ENCODE measurements at places on chromosomes 6 and 20.

DNA sequence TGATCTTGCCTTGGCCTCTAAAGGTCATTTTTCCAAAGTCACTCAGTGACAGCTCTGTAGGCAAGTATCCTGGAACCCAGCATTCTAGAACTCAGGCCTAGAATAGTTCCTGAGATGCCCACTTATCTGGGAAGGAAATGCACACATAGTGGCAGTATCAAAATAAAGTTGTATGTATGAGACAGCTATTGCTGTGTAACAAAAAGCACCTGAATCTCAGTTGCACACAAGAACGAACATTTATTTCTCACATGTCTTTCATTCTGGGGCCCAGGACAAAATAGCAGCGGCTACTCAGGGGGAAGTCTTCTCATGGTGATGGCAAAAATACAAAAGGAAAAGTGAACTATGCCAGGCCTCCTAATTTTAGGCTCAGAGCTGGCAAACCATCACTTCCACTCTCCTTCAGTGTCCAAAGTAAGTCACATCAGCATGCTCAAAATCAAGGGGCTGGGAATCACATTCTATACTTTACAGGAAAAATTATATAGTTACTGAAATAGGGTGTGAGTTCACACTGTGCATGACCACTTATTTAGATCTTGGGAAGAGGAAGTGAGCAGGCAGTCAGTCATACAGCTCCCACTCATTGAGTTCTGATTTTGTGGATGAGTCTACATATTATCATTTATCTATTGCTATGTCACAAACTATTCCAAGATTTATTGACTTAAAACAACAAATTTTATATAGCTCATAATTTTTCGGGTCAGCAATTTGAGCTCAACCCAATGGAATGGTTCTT, 133.7 kb upstream of the RIN2 start:
- DNase-seq, result no peak

DNA sequence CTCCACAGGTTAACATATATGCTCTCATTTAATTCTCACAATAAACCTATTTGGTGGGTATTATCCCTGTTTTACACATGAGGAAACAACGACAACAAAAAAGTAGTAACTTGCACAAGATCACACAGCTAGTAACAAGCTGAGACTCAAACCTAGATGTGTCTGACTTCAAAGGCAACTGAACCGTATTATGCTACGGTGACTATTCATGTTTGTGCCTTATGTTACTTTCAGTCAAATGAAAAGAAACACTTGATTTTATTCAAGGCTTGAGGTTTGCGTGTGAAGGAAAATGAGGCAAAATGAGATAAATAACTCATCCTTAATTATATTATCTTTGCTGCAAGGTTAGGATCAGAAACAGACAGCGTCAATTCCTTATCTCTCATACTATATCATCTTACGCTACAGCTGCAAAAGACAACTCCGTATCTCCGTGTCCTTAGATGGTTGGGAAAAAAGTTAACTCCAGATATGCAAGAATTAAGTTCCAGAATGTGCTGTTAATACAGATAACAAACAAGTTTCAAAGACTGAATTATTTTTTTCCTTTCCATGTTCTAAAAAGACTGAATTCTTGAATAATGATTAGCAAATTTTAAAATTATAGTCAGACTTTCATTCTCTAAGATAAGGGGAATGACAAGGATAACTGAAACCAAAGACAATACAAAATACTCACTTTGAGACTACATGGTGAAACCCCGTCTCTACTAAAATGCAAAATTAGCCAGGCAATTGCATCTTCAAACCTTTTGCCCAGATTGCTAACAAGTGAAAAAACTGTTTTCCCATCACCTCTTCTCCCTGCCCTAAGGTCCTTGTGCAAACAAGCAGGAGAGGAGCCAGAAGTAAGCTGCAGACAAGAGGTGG, 27.8 kb downstream of the STAU1 start:
- DNase-seq, result no peak

DNA sequence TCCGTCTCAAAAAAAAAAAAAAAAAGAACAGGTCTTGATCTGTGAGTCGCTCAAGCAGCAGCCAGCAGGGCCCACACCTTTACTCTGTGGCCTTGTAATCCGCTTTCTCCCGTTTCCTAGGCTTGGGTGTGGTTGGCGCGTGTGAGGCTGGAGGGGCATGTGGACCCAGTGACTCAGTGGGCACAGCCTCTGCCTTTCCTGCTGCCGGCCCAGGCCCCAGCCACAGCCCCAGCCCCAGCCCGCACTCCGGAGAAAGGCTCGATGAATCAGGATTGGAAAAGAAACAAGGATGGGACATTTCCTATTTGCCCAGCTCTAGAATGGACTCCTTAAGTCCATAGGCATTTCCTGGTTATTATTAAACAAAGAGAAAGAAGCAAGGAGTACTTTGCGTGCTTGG, 4.3 kb downstream of the BHLHE23 start:
- DNase-seq, result no peak

DNA sequence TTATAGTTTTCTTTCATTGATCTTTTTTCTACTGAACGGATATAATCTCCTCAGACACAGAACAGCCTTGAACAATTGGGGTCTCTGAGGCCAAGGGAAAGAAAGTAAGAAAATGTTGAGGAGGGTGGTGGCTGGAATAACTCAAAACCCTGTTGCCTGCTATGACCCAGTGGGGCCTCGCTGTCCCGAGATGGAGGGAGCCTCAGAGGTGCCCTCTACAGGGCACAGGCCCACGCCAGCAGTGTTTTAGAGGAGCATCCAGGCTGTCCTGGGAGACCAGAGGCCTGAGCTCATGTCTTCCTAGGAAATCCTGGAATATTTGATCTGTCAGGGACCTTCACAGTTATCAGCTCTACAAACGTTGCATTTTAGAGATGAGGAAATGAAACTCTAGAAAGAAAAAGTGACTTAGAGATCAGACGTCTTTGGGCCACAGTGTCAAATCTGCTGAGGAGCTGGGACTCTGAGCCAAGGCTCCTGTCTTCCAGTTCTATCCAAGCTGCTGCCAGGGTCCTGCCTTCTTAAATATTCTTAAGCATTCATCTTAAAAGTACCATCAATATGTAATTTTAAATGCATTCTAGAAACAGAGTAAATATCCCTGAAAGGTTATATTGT, 26.3 kb downstream of the ALDH5A1 start:
- no peak for DNase-seq

DNA sequence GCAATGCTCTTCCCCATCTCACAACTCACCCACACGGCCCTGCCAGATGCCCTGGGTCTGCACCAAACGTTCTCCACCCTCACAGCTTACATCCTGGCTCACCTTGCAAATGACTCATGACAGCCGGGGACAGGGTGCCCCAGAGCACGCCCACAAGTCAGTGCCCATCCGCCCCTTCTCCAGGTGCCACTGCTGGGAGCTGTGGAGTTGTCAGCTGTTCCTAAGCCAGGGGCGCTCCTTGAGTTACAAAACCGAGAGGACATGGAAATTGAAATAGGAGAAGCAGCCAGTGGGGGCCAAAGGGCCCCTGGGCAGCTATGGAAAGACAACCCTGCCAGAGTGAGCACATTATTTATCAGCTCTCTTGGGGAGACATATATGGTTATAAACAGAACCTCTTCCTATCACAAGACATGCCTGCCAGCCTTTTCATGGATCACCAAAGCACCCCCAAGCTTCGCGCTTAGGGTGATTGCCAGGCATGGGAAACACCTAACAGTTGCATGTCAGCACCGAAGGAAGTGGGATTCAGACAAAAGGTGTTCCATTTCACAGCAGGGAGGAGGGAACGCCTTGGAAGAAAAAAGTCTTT, 236.8 kb downstream of the LY86 start:
- DNase-seq, result no peak

DNA sequence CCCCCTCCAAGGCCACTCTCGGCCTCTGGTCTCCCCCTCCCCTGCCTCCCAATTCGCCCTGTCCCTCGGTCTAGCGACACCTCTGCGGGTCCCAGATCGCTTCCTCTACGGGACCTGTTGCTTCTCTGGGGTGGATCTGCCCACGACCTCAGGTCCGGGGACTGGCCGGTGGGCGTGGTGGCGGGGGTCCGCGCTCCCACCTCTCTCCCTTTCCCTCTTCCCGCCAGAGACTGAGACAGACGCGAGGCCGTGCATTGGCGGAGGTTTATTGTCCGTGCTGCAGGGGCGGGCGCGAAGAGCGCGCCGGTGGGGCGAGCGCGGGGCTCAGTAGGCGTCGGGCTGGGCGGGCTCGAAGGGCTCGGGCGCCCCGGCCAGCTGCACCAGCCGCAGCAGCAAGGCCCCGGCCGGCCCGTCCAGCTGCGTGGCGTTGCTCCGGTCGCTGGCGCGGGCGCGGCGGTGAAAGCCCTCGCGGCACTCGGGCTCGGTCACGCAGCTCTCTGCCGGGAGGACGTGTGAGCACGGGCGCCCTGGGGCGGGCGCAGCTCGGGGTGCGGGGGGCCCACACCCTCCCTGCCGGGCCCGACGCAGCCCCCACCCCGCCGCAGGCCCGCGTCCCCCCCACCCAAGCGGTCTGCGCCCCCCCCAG, 2.1 kb downstream of the AVP start:
- no peak for DNase-seq

- DNase-seq, result no peak
Measured at GRCh38 chr20:62293111-62293784, 9.5 kb upstream of the ADRM1 start.

DNA sequence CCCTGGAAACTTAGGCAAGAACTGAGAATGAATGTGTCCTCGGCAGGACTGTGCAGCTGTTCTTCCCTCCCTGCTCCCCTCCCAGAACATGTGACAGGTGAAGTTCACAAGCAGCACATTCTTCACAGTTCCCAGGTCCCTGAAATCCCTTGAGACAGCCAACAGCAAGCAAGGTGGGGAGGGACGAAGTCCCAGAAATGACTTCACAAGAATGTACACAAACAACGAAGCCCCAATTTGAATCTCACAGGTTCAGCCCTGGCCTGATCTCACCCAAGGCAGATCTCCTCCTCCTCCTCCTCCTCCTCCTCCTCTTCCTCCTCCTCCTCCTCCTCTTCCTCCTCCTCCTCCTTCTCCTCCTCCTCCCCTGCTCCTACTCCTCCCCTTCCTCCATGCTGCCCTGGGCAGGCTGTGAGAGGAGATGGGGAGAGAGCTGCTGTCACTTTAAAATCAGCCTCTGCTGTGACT, 32.4 kb downstream of the WRNIP1 start:
- no peak for DNase-seq

DNA sequence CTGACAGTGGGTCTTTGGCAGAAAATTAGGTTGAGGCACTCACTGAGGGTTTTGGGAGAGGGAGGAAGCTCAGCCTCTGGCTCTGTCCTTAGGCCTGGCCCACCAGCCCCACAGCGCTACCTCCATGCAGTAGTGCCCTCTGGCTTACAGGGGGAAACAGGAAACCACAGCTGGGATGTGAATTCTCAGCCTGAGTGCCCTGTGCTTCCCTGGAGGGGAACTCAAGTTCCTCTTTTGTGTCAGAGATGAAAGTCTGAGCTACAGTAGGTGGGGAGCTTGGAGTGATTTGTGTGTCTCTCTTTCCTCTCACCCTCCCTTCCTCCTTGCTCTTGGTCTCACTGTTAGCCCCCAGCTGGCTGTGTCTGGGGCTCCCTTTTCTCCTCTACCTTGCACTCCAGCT, 48.2 kb upstream of the BLCAP start:
- no peak for DNase-seq

GRCh38 chr20:53579581-53580375, 13.9 kb downstream of the ZNF217 start:
- no peak for DNase-seq

GRCh38 chr20:48457193-48458002, 370.4 kb downstream of the PREX1 start:
- DNase-seq, result no peak

DNA sequence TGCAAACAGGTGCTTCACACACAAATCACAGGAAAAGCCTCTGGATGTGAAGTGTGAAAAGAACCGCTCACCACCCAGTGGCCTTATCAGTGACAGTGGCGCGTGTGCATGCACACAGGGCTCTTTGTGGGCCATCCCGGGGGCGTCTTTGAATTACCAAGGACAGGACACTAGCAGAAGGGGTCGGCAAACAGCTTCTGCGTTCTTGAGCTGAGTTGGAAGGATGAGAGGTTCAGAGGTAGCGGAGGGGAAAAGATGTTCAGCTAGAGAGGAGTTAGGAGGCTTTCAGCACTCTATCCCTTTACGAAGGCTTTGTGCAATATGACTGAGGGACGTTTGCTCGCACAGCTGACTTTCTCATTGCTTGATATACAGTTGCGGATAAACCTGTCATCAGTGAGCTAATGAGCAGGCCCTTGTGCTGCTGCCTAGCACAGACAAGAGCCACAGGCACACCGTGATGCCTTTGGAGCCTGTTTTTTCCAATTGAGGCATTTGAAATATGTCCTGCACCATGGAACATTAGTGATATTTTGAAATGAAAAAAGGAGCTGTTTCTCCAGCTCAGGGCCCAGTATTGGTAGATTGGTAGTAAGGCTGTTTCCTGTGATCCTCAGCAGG, 83.1 kb downstream of the IYD start:
- no peak for DNase-seq

- DNase-seq, result no peak
Measured at GRCh38 chr6:80607811-80608391, 501.4 kb downstream of the BCKDHB start.

- DNase-seq, result no peak
Measured at GRCh38 chr6:64428186-64428585, 792.6 kb downstream of the PHF3 start.

- DNase-seq, result no peak
Measured at GRCh38 chr6:170443151-170443662, 109.9 kb downstream of the PSMB1 start.

GRCh38 chr20:57012691-57013090, 253.8 kb downstream of the BMP7 start:
- no peak for DNase-seq

DNA sequence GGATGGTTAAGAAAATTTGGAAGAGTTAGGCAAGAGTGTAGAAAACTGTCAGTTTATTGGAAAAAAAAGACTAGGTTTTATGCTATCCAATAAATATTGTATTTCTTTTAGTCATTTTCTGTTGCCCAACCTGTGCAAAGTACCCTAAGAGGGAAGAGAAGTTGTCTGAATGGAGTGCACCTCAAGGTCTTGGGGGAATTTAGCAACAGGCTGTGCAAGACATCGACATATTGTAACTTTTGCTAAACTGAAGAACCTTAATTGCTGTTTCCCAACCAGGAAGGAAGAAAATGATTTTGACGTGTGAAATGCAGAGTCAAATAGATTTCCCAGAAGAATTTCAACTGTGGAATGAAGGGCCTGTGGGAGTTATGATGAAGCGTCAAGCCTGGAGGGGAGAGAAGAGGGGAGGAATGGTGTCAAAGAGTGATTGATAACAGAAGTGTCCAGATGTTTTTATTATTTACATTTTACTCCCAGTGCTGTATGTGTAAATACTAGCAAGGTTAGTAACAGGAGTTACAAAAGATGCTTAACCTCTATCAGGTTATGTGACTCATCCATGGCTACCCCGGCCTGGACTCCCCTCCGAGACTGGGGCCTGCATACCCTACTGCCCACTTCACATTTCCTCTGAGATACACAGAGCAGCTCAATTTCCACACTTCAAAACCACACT, 246.8 kb downstream of the MYLK4 start:
- DNase-seq, result no peak

GRCh38 chr6:159481897-159482296, 211.1 kb downstream of the SOD2 start:
- DNase-seq, result no peak

DNA sequence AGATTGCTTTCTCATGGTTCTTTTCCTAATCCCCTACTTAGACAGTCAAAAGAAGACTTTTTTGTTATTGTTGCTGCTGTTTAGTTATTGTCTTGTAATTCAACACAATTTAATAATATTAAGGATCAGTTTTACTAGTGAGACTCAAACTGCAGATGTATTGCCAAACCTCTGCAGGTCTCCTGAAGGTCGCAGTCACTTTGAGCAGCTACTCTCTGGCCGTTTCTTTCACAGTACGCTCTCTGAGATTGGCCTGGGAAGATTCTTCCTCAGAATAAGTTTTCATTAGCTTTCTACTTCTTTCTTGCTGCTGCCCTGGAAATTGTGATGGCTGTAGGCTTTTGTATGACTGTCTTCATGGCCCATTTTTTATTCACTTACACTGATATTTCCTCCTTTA, 930.8 kb downstream of the QKI start:
- DNase-seq, result no peak

Data from left renal pelvis (tissue), 4 donors.